HuH-7 (cell line): ENCODE measurements at places on chromosomes 6 and 20.

DNA sequence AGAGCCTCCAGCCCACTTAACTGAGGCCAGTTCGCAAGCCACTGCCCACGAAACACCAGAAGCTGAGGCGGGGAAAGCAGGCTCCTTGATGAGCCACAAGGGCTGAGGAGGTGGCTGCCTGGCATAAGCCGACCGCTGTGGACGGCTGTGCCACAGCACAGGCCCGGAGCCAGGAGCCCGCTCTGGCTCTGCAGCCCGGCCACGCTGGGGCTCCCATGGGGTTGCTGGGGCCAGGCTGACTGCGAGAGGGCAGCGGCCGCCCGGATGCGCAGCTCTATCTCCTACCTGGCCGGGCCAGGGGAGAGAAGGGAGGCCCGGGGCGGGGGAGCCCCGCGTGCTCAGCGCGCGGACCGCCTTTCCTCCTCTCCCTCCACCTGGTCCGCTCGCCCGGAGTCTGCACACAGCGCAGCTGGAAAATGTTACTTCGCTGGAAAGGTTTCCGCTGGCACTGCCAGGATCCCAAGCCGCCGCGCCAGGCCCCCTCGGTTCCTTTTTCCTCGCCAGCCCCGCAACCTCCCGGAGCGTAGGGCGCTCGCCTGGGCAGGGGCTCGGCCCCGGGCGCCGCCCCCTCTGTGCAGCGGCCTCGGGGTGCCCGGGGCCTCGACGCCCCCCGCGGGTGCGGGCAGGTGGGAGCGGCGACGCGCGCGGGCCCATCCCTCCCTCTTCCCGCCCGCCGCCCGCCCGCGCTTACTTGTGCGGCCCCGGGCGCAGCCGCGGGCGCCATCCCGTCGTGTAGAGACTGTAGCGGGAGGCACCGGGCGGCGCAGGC lies 657 bp downstream of the EMILIN3 start:
- DNase-seq = no peak

DNA sequence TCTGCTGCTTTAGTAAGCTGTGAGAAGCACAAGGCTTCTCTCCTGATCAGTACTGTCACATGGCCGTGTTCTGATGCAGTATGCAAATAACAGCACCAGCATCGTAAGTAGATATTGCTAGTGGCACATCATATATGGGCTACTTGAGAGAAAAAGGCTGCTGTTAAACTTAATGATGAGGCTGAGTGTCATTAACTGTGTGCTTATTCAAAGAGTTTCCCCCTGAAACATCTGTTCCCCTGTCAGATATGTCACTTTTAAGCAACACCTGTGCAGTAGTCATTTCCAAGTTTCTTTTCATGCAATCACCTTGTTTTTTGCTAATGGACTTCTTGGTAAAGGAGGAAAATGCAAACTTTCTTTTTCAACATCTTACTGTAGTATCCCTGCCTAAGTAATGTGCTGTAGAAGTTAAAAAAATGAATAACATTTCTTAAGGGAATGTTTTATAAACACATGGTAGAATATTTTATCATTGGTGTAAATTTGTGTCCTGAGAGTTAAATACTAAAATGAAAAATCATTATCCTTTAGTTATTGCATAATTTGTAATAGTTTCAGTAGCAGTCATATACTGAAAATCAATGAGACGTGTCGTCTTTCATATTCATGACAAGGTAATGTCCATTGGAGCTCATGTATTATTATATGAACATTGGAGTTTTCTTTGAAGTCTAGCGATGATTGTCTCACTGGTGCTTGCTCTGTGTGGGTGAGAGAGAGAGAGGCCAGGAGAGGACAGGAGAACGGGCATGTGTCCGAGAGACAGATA lies 366.3 kb downstream of the CDKAL1 start:
- DNase-seq = no peak

- peak; percentile 39 for DNase-seq
These were observed at the start of gene HLA-DPB1 for GRCh38 chr6:33075568-33076405. Gene HLA-DPB1, plus strand, starts transcription at chr6:33075990. Its CDS starts 52 bp downstream, at chr6:33076042.

GRCh38 chr20:15597306-15597705 lies 975.9 kb downstream of the KIF16B start:
- DNase-seq = no peak

- no peak for DNase-seq
These were observed 485.6 kb upstream of the SYNCRIP start for GRCh38 chr6:86128130-86128814.

- DNase-seq = no peak
These were observed 13.4 kb upstream of the STX16 start for GRCh38 chr20:58637466-58638213.

DNA sequence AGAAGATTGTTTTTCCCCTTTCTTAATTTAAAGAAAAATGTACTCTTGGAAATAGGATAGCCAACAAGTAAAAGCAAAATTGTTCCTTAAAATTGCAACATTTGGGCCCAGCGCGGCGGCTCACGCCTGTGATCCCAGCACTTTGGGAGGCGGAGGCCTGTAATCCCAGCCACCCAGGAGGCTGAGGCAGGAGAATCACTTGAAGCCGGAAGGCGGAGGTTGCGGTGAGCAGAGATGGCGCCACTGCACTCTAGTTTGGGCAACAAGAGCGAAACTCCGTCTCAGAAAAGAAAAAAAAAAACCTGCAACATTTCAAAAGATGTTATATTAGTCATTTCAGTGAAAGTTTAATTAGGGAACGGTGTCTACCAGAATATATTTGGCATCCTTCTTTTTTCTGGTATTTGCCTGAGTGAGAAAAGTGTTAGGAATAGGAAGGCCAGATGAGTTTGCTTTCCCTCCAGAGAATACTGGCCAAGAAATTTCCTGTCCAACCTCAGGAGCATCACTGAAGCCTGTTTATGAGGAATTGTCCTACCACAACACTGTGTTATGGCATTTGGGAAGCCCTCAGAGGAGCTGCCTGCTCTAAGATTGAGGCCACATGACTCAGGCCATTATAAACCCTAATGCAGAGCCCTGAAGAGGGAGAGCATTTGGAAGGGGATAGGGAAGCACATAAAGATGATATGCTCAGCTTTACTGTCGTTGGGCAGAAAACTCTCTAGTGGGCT lies 1.2 kb upstream of the GJA1 start:
- no peak for DNase-seq

DNA sequence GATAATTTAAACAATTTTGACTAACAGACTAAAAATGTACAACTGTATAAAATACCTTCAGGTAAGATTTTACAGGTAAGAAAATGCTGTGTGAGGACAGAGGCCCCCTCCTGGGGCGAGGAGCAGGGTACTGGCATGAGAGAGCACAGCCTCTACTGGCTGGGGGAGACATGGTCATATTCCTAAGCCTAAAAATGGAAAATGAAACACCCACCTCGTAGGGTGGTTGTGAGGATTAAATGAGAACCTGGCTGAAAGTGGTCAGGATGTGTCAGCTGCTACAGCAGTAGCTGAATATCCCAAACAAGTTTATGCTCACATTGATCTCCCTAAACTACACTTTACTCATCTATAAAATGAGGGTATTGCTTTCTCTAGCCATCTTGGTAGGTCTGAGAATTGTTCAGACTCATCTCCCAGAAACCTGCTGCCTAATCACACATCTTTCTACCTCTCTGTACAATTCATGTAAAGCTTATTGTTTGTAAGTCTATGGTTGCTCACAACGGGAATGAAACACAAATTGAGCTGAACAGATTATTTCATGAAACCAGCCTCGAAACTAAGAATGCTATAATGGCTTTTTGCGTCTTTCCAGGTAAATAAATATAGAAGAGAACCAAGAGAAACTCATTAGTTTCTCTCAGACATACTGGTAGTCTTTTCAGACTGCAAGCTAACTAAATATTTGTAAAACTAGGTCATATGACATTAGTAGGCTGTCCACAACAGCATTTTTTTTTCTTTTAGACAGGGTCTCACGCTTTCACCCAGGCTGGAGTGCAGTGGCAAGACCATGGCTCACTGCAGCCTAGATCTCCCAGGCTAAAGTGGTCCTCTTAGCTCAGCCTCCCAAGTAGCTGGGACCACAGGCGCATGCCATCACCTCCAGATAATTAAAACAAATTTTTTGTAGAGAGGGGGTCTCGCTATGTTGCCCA lies 69.6 kb downstream of the POPDC3 start:
- no peak for DNase-seq

- no peak for DNase-seq
These were observed 209.0 kb downstream of the SIM1 start for GRCh38 chr6:100255701-100256100.

DNA sequence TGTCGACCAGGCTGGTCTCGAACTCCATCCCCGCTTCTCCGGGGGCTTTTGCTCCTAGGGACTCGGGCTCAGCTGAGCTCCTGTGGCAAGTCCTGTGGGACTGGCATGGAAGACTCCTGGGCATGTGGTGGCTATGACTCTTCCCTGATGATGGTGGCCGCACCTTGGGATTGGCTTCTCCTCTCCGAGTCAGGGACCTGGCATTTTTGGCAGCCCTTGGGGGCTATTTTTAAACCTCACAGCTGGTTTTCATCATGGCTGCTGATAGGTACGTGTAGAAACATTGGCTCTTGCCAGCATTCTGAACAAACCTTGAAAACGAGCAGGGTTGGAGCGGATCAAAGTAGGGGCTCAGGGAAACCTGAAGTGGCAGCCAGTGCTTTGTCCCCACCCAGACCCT lies 54.1 kb downstream of the RBM38 start:
- DNase-seq = no peak

DNA sequence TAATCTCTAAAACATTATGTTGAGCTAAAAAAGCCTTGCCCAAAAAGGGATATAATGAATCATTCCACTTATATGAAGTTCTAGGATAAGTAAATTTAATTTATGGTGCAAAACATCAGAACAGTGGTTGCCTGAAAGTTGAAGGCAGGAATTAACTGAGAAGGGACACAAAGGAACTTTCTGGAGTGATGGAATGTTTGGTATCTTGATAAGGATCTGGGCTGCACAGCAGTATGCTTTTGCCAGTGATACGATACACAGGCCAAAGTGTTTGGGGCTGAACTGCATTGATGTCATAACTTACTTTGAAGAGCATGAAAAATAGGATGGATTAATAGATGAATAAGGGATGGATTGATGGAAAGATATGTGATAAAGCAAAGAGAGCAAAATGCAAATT lies 146.1 kb upstream of the LRFN2 start:
- DNase-seq = no peak

DNA sequence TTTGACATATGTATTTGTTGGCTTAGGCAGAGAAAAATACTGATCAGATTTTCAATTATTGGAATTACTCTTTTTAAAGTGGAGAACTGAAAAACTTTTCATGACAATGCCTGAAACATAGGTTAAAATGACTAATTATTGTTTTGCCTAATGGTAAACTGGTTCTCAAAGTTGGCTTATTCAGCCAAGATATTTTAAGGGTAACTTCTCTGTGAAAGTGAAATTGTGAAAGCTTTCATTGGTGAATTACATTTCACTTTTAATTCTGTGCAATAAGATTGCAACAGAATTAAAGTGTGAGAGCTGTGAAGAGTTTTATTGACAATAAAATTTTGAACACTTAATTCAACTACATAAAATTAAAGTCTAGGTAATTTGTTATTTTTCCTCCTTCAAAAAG lies 24.5 kb downstream of the KIAA0408 start:
- no peak for DNase-seq

DNA sequence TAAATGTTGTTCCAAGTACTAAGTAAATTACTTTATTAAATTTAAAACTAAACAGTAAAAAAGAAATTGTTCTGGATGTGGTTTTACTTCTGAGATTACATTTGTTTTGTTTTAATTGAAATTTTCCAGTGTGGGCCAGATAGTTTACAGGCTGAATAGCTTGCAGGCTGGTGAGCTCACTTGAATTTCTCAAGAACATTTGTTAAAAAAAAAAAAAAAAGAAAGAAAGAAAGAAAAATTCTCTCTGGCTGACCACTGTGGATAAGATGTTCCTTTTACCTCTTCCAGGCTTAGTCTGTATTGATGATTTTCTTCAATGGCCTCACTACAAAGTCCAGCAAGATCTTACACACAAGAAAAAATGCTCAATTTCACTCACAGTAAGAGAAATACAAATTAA lies 85.4 kb downstream of the PLCG1 start:
- DNase-seq = no peak

DNA sequence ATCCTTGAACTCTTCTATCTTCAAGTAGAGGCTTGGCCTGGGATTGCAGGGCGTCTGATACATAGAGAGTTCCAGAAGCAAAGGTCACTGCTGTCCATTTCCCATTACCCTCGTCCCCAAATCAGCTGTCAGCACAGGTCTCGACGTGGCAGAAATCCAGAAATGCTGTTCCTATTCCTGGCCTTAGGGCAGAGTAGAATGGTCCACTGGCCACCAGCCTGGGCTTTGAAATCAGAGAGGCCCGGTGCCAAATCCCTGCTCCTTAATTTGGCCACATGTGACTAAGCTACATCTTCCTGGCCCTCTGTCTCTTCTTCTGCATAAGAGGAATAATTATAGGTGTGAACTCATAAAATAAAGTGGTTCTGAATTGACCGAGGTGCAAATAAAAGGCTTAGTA lies 40.9 kb upstream of the FAM83D start:
- DNase-seq = no peak

DNA sequence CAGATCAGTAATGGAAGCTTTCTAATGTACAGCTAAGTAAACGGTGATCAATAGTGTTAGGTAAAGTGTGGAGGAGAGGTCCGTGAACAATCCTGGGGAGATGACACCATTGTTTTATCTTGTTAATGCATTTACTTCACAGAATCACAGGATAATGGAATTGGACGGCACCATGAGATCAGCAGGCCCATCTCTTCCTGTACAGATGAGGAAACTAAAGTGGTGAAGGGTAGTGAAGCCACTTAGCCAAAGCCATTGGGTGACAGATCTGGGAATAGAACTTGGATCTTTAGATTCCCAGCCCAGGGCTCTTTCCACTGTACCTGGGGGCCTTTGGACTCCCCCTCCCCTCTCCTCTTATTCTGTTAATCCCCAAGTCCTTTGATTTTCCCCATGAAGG lies 26.2 kb upstream of the IER3 start:
- no peak for DNase-seq

- DNase-seq = no peak
These were observed 19.4 kb downstream of the NQO2 start for GRCh38 chr6:3019065-3019464.

DNA sequence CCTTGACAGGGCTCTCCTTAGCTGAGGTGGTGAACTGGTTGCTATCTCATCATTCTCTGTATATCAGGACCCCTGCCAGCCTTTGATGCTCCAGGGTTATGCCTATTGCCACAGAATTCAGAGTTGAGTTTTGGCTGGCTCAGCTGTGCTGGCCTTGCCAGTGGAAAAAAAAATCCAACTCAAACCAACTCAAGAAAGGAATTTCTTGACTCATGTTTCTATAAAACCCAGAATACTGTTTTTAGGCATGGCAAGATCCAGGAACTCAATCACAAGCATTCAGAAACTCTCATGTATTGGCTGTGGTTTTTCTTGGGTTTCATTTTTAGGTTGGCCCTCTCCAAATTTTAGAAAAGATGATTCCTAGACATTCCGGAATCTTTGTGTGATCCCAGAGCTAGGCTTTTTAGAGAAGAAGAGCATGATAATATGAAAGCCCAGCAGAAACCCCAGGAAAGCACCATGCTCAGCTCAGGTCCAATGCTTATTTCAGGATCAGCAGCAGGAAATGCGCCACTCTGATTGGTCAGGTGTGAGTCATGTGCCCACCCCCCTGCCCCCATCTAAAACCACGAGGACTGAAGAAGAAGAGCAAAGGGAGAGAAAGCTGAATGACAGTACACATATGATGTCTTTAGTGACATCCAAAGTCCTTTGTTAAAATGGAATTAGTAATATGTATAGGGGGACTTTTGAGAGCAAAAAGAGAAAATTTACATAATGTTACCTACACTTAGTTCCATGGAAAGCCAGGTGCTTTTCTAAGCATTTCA lies 122.9 kb downstream of the RNF144B start:
- DNase-seq = no peak
